H9 (cell line): ENCODE measurements at places on chromosomes 4 and X.
A peak's percentile ranks its signal among the peaks of the same experiment; 100 is the strongest.

GRCh38 chr4:52266537-52267137, 215.5 kb downstream of the SPATA18 start:
- DNase-seq, result no peak

DNA sequence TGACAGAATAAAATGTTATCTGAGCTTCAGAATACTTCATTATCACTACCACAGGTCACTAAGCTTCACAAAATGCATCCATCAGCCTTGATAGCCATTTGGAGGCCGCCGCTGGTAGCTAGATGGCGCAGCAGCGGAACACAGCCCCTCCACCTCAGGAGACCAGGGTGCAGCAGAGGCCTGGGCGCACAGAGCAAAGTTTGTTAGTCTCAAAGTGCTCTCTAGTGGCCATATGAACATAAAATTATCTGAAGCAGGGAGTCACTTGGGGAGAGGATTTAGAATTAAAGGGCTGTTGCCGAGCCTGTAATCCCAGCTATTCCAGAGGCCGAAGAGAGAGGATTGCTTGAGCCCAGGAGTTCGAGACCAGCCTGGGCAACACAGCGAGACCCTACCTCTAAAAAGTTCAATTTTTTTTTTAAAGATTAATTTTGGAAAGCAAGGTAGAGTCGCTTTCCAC, 8.1 kb upstream of the DCTD start:
- DNase-seq, result peak; percentile 91

DNA sequence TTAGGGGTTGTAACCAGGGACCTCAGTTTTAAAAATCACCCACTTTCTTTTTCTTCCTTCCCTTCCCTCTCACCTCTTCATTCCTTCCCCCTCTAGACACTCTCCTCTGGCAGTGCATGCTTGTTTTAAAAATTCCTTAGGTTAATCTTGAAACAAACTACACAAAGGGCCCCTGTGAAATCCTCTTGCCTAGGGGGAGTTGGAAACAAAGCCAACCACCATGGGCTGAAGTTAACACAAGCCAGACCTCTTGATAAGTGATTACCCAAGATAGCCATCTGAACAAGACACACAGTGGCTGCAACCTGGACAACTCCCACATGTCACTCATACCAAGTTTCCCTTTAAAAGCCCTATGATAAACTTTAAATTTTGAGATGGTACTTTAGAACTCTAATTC, 68.9 kb downstream of the TENT5D start:
- no peak for DNase-seq

DNA sequence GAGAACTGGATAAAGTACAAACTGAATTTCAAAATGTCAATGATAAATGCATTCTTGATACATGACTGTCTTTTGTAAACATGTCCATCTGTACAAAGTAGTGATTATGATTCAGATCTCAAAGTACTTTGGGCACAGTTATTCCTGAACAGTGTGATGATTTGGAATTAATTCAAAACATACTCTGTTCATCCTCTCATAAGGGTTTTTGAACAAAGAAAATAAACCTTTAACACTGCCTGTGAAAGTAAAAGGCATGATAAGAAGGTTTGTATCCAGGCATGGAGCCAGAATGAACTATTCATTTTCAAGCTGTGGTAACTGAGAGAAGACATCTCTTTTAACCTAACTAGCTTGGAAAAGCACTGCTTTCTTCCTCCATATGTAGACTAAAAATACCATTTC, 883 bp upstream of the KLHL4 start:
- no peak for DNase-seq

DNA sequence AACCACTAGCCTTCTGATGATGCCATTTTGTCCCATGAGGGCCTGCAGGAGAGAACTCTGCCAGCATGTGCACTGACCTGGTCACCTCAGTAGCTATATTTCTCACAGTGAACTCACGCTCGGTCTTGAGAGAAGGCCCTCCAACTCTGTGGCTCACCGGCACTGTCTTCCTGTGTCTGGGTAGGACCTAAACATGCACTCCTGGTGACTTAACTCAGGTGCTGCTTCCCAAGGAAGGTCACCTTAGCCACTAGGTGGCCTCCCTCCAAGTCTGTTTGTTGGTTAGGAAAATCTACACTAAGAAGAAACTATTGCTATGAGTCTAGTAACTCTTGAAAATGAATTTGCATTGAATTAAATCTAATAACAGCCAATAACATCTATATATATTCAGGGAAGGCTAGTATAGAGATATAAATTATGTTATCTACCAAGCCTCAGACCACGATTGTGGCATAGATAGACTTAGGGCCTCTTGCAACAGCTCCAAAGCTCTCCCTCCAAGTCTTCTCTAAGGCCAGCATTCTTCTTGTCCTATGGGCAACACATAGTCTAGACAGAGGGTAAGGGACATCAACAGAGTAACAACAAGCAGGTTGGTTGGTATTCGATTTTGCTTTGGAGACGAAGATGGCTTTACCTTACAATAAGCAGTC, 24.7 kb downstream of the TLR10 start:
- DNase-seq, result peak; percentile 69

GRCh38 chrX:120120223-120120622, 4.5 kb upstream of the RHOXF1 start:
- no peak for DNase-seq

GRCh38 chrX:140151316-140151715, 186.0 kb upstream of the CXorf66 start:
- no peak for DNase-seq

DNA sequence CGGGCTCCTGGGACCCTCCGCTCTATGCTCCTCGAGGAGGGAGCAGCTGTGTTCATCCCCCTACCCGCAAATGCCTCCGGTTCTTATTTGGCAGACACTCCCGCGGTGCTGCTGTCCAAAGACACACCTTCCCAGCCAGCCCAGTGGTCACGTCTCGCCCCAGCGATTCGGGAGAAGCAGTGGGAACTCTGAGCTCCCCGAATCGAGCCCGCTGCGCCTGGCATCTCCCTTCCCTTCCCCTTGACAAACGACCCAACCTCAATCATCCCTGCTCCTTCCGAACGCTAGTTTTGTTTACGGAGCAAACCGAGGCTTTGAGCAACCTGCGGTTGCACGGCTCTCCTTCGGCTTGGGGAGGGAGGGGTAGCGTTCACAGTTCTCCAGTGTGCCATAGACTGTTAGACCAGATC, 317 bp upstream of the FRMPD4 start:
- DNase-seq, result peak; percentile 31

- no peak for DNase-seq
Observed at GRCh38 chr4:96347582-96347981, 507.7 kb downstream of the PDHA2 start.
